ENCODE measurements at places on chromosomes 11 and 22.

DNA sequence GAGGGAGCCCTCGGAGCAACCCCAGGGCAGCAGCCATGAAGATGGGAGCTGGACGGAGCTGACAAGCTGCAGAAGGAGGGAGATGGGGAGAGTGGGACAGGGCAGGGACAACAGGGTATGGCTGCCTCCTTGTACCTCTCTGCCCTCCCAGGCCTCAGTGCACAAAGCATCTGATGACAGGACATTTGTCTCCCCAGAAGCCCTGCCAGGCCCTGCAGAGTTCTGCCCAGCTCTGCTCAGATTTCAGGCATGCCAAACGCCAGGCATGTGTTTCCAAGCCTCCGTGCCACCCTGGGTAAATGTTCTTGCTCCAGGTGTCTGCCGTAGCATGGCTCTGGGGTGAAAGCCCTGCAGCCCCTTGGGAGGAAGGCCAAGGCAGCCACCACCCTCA, 1.1 kb upstream of the IFITM10 start:
- no peak for DNase-seq

GRCh38 chr11:119706029-119706428, 23.0 kb downstream of the NECTIN1 start:
- DNase-seq, result no peak

GRCh38 chr11:66843776-66844495, 695 bp downstream of the RCE1 start:
- DNase-seq, result no peak

GRCh38 chr11:12461516-12461915, 84.1 kb downstream of the PARVA start:
- DNase-seq, result no peak

DNA sequence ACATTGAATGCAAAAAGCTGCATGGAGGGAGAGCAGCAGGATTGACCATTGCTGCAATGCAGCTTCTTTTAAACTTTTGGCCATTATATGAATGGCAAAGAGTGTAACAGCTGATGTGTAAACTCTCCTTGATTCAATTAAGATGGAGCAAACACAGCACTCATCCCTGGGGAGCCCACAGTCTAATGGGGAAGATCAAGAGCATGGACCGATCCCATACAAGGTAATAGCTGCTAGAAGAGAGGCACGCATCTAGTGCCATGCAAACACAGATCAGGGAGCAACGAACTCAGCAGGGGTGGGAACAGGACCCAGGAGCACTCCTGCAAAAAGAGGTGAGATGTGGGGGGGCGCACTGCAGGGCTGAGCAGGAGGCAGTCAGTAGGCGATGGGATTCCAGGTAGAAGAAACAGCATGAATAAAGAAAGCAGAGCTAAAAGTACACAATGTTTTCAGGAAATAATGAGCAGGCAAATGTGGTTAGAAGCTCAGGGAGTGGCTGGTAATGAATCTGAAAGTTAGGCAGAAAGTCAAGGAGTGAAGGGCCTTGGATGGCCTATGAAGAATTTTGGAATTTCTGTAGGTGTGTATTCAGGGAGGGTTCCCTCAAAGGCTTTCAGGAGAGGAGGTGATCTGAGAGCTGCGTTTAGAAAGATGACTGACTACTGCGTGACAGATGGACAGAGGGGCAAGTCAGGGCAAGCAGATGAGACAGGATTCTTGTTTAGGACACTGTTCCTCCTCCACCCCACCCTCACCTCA, 17.2 kb upstream of the BMAL1 start:
- no peak for DNase-seq

DNA sequence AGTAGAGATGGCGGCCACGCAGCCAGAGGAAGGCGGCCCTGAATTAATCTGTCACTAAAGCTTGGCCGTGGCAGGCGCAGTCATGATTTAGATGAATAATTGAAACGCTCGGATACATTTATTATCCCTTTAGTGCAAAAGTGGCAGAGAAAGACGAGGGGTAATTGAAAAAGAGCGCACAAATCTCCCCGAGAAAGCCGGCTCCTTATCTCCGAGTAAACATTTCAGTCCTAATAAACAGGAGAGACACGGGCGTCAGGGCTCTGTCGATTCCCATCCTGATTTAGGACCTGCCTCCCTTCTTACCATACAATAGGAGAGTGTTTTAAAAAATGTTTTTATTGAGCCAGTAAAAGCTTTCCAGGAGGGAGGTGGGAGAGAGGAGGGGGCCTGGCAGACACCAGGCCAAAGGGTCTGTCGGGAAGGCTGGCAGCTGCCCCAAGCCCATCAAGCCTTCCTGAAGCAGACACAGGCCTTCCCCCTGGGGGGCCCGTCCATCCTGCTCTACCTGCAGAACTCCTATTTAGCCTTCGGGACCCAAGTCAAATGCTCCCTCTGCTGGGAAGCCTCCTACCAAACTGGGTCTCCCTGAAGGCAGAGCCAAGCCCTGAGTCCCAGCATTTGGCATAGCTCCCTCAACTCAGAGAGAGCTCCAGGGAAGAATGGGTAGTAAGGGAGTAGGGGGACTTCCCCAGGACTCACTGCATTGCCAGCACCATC, 22.8 kb downstream of the OTUB1 start:
- no peak for DNase-seq

- no peak for DNase-seq
Measured at GRCh38 chr11:11171854-11172253, 181.2 kb downstream of the CSNK2A3 start.

GRCh38 chr11:124788521-124788920, 11.7 kb downstream of the MSANTD2 start:
- DNase-seq, result no peak

- no peak for DNase-seq
Measured at GRCh38 chr22:17733466-17733865, 40.8 kb downstream of the BID start.

- DNase-seq, result no peak
Measured at GRCh38 chr11:85718126-85718943, 32.3 kb upstream of the CCDC89 start.
